ENCODE measurements at places on chromosomes 1 and 21. TPM values are rescaled to one million over a fixed set of nuclear protein-coding genes. Genes with fewer than 3 reads are reported as not detected.

DNA sequence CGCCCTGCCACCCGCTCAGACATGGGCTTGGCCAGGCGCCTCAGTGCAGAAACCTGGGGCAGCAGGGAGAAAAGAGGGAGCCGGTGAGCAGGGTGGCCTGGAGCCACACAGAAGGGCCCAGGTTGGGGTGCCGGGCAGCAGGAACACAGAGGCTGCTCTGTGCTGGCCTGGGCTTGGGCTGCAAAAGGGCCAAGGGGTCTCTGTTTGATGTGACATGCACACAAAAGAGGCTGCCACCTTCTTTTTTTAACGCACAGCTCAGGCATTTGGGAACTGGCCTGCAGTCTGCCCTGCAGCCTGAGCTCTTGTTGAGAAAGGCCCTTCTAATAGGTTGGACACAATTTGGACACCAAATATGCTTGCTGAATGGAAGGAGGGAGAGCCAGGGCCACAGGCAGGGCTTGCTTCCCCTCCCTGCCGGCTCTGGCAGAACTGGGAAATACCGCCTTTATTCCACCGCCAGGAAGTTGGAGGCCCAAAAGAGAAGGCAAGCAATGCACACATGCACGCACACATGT lies 32.4 kb downstream of the KIF21B start:
- no peak overlapping the region for H3K4me3 ChIP-seq
- no peak overlapping the region for H3K27ac ChIP-seq
- H3K36me3 ChIP-seq = peaks cover 5% of the 10 kb centered on the region

GRCh38 chr21:45440736-45441350 lies 35.9 kb downstream of the COL18A1 start:
- DNase-seq = peak; percentile 13
- H3K36me3 ChIP-seq = peaks cover 12% of the 10 kb centered on the region
- H3K27ac ChIP-seq = no peak overlapping the region
- no peak overlapping the region for H3K4me3 ChIP-seq

GRCh38 chr1:56646611-56647010 lies 1.5 kb downstream of the PRKAA2 start:
- no peaks in the 10 kb centered on the region for H3K36me3 ChIP-seq
- DNase-seq = no peak
- peaks cover 12% of the 10 kb centered on the region for H3K27me3 ChIP-seq
- H3K27ac ChIP-seq = no peak overlapping the region
- no peaks in the 10 kb centered on the region for H3K4me1 ChIP-seq

DNA sequence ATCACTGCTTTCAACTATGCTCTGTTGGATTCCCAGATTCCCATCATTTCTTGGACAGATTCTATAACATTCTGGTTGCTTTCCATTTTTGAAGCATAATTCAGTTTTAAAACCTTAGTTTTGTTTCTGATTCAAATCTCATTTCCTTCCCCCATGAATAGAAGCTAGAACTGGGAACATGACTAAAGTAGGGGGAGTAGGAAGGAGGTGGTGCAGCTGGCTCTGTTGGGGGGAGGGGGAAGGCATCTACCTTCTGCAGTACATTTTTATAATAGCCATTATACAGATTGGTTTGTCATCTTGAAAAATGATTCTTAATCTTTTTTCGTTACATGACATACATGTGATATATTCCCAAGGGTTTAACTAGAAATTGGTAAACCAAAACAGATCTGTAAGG lies 48.1 kb downstream of the SMG7 start:
- no peaks in the 10 kb centered on the region for H3K27me3 ChIP-seq
- H3K4me3 ChIP-seq = no peak overlapping the region
- H3K36me3 ChIP-seq = no peaks in the 10 kb centered on the region
- no peak for DNase-seq

GRCh38 chr1:18145851-18146618 lies 38.4 kb downstream of the IGSF21 start:
- peaks cover 1% of the 10 kb centered on the region for H3K4me1 ChIP-seq
- no peak overlapping the region for H3K27ac ChIP-seq
- H3K36me3 ChIP-seq = no peaks in the 10 kb centered on the region
- no peak for DNase-seq
- H3K27me3 ChIP-seq = peaks cover 9% of the 10 kb centered on the region

DNA sequence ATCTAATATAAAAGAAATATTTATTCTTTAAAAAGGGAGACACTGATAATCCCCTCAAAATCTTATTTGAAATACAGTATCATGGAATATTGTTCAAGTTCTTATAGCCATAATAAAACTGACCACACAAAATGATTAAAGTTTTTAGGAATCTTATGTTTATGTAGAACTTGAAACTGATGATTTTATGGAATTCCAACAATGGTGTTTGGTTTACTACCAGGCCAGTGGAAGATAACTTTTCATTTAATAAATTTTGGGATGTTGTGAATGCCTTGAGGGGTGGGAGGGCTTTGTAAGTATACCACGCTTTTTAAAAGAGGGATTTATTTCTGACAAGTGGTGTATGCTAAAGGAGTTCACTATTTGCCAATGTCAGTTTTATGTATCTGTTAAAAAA lies 87.7 kb downstream of the RAB3GAP2 start:
- no peak for DNase-seq
- no peak overlapping the region for H3K4me3 ChIP-seq
- no peak overlapping the region for H3K27ac ChIP-seq

- H3K27ac ChIP-seq = no peak overlapping the region
- H3K4me1 ChIP-seq = peaks cover 4% of the 10 kb centered on the region
- no peaks in the 10 kb centered on the region for H3K36me3 ChIP-seq
Observed at GRCh38 chr1:178609015-178609414, 96.1 kb downstream of the TEX35 start.

- H3K4me3 ChIP-seq = no peak overlapping the region
- DNase-seq = no peak
- H3K36me3 ChIP-seq = no peaks in the 10 kb centered on the region
Observed at GRCh38 chr1:210573141-210573540, 244.4 kb downstream of the HHAT start.

GRCh38 chr1:65113298-65113697 lies 34.7 kb upstream of the AK4 start:
- peaks cover 5% of the 10 kb centered on the region for H3K36me3 ChIP-seq
- H3K27ac ChIP-seq = no peak overlapping the region
- H3K27me3 ChIP-seq = no peaks in the 10 kb centered on the region
- DNase-seq = no peak
- H3K4me3 ChIP-seq = no peak overlapping the region

DNA sequence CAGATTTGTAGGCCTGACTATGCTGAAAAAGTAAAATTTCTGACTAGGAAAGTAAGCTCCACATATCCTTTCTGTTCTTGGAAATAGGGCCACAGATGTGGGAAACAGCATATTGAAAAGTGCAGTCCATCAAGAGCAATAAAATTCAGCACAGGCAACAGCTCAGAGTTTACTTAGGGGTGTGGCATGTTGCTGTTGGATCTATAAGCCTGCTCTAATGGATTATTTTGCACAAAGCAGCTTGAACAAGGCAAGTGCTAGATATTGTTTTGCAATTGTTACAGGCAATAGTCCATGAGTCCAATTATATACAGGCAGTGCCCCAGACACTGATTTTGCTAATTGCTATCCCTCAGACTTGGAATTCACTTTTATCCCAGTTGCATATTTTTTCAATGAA lies 289.8 kb upstream of the SNX7 start:
- DNase-seq = no peak
- H3K4me1 ChIP-seq = peaks cover 4% of the 10 kb centered on the region
- H3K4me3 ChIP-seq = no peak overlapping the region
- H3K36me3 ChIP-seq = no peaks in the 10 kb centered on the region
- H3K27me3 ChIP-seq = no peaks in the 10 kb centered on the region

GRCh38 chr1:214380986-214381695 lies 100.2 kb downstream of the SMYD2 start:
- H3K4me1 ChIP-seq = peaks cover 13% of the 10 kb centered on the region
- no peaks in the 10 kb centered on the region for H3K36me3 ChIP-seq
- H3K4me3 ChIP-seq = no peak overlapping the region
- DNase-seq = no peak
- H3K27ac ChIP-seq = no peak overlapping the region

DNA sequence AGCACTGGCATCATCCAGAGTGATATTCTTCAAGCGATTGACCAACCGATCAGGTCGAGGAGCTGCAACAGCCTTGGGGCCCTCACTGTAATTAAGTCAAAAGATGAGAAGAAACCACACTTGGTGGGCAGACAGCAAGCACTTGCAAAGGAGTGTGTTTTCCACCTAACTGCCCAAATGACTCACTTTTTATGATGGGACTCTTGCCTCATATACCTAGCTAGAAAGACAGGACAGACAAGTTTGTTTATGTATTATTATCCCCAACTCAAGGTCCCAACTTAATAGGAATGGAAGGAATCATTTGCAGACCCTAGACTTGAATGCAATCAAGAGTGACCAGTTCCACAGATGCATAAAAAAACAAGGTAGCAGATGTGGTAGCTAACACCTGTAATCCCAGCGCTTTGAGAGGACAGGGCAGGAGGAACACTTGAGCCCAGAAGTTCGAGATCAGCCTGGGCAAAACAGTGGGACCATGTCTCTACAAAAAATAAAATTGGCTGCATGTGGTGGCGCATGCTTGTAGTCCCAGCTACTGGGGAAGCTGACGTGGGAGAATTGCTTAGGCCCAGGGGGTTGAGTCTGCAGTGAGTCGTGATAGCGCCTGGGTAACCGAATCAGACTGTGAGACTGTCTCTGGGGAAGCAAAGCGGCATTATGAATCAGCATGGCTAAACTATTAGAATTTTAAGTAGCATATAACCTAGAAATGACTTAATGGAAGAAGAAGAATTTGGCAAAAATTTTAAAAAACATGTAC lies 2.3 kb upstream of the NRAS start:
- no peak for DNase-seq
- H3K27ac ChIP-seq = no peak overlapping the region
- H3K36me3 ChIP-seq = no peaks in the 10 kb centered on the region
- no peak overlapping the region for H3K4me3 ChIP-seq

- no peak for DNase-seq
- H3K36me3 ChIP-seq = no peaks in the 10 kb centered on the region
- no peak overlapping the region for H3K27ac ChIP-seq
- no peak overlapping the region for H3K4me3 ChIP-seq
- H3K4me1 ChIP-seq = no peaks in the 10 kb centered on the region
Observed at GRCh38 chr1:193299038-193299437, 112.6 kb upstream of the B3GALT2 start.

GRCh38 chr1:29747196-29747595 lies 510.9 kb downstream of the PTPRU start:
- no peak for DNase-seq
- no peak overlapping the region for H3K27ac ChIP-seq
- peaks cover 3% of the 10 kb centered on the region for H3K27me3 ChIP-seq
- peaks cover 18% of the 10 kb centered on the region for H3K4me1 ChIP-seq

GRCh38 chr1:232018231-232019025 lies 391.8 kb downstream of the DISC1 start:
- H3K27ac ChIP-seq = peak overlapping the region; percentile 31
- H3K4me1 ChIP-seq = peaks cover 9% of the 10 kb centered on the region
- no peaks in the 10 kb centered on the region for H3K27me3 ChIP-seq

DNA sequence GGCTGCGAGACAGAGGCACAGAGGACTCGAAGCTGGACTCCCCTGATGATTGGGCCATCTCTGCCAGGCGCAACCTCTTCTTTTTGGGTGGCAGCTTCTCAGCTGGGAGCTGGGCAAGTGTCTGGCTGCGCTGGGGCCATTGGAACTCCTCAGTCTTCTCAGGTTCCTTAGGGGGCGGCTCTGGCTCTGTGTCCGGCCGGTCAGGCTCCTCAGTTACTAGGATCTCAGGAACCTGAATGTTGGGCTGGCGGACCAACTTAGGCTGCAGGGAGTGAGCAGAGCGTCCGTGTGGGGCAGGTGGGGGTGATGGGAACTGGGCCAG lies 97.5 kb upstream of the EDN2 start:
- H3K27ac ChIP-seq = no peak overlapping the region
- H3K36me3 ChIP-seq = peaks cover 19% of the 10 kb centered on the region
- no peak for DNase-seq
- peaks cover 9% of the 10 kb centered on the region for H3K27me3 ChIP-seq

LCK gene
- 0.37 TPM for total RNA-seq

BRDT gene
- total RNA-seq = not detected

RGSL1 gene
- not detected for total RNA-seq

ARHGAP30 gene
- total RNA-seq = not detected

RIPPLY3 gene
- not detected for total RNA-seq

MIER1 gene
- 19.0 TPM for total RNA-seq

MLLT11 gene
- 504 TPM for total RNA-seq

ID3 gene
- 10.9 TPM for total RNA-seq

METTL18 gene
- 5.1 TPM for total RNA-seq

LAMC2 gene
- 2.8 TPM for total RNA-seq

BARHL2 gene
- 0.27 TPM for total RNA-seq
